ENCODE measurements at places on chromosomes 5 and 9. TPM values are rescaled to one million over a fixed set of nuclear protein-coding genes. Genes with fewer than 3 reads are reported as not detected.

DNA sequence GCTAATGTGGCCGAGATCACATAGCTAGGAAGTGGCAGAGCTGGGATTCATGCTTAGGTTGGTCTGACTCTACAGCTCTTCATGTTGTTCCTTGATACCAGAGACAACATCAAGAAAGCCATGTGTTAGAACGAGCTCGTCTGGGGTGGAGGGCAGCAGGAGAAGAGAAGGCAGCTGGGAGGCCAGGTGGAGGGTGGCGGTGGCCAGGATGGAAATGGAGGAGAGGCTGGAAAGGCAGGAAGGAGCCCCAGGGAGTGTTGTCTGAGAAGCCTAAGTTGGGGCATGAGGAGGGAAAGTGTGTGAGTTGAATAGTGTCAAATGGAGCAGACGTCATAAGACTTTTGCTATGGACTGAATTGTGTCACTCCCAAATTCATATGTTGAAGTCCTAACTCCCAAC lies 315.3 kb downstream of the GADD45G start:
- DNase-seq: no peak

DNA sequence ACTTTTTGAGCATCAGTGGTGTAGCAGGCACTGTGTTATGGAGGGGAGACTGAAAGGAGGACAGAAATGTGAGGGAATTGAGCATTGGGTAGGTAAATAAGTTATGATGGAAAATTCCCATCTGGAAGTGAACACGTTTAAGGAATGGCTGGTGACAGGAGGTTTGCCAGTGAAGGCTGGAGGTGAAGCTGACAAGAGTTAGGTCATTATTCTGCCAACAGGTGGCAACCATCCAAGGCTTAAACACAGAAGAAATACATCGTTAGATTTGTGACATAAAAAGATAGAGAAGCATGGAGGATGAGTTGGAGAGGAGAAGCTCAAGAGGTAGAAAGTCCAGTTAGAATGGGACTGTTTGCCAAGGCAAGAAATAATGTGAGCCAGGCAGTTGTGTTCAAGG lies 455.3 kb upstream of the SGCD start:
- DNase-seq: no peak

GRCh38 chr9:37925786-37926736 lies 22.1 kb upstream of the SLC25A51 start:
- no peak for DNase-seq

DNA sequence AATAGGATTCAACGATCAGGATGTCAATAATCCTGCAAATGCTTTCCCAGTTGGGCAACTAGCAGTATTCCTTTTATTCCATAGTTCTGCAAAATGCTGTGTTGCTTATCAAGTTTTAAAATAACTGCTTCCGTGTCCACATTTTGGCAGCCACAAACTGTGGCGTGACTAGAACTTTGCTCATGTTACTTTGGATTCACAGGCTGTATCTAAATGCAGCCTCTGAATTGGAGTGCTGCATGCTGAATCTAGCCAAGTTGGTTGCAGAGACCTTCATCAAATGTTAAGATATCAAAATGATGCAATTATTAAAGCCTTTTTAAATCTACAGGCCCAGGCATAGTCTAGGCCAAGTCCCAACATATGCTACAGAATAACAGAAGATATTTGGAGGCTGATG lies 249.2 kb downstream of the NR2F1-AS1 start:
- no peak for DNase-seq

- no peak for DNase-seq
These were observed 6.3 kb downstream of the ROR2 start for GRCh38 chr9:91943478-91944470.

Gene CEP72
- 7.5 TPM for total RNA-seq

DNA sequence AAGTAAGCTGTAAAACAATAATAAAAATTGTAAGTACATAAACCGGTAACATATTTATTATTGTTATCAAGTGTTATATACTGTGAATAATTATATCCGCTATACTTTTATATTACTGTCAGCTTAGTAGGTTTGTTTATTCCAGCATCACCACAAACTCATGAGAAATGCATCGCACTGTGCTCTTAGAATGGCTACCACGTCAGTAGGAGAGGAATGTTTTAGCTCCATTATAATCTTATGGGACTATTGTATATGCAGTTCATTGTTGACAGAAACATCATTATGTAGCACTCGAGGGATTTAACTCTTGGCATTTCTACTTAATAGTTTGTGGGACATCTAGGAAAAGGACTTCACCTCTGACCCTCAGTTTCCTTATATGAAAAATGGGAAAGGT lies 16.4 kb downstream of the SLC12A2 start:
- DNase-seq: peak; percentile 34

Gene AHRR
- total RNA-seq: 8.6 TPM

DNA sequence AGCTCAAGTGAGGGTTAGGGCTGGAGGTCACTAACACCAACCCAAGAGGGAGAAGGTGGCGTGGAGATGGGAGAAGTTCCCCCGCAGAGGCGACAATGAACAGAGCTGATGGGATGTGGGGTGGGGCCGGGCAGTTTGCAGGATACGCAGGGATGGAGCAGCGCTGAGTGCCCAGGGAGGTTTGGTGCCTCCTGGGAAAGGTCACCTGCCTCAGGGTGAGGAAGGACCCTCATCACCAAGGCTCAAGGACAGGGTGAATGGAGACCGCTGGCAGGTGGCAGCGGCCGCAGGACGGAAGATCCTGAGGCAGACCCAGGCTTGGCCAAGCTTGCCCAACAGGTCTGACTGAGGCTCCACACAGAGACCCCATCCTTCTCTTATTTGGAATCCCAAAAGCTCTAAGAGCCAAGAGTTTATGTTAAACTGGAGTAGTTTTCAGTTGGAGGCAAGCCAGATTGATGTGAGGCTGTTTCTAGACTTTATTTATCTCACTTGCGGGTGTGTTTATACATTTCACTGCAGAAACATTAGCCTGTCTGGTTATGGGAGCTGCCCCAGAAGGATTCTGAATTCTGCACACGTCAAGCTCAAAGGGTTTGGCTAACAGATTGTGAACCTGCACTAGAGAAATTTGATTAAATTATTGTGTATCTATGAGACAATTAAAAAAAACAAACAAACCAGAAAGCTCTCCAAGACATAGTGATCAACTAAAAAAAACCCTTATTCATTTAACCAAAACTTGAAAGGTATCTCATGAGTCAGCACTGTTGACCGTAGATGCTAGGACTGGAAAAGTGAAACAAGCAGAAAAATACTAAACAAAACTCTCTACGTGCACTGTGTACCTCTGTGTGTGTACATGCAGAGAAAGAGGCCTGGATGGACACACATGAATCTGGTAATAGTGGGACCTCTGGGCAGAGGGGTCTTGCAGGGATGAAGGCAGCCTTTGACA lies 146.2 kb upstream of the PHYKPL start:
- DNase-seq: no peak

Gene IGFBPL1
- total RNA-seq: 5.6 TPM

Gene TAL2
- total RNA-seq: not detected

- DNase-seq: no peak
These were observed 58.0 kb downstream of the DOCK2 start for GRCh38 chr5:169695025-169695625.

DNA sequence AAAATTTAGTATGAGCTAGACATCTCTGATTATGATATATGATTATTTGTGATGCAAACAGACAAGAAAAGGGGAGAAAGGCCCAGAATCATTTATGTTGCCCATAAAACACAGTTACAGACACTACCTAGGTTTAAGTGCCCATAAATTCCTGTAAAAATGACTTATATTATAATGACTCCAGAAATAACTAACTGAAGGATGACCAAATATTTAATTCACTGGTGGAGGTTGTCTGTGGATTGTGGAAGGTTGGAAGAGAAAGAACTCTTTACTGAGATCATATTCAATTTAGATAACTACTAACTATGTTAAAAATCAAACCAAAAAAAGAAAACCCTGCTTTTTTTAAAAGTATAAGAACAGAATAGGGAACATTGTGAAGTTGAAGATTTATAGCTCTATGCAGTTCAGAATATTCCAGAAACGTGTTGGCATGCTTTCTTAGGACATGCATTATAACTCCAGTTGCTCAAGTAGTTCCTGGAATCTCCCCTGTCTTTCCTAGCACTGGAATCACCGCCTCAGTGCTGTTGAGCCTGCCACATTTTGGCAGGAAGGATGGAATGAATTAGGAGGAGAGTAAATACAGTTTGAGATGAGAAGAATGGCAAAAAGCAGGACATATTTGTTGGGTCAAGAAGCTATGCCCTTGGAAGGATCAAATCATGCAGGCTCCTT lies 72.0 kb upstream of the PAPPA start:
- DNase-seq: no peak

Gene ZFP2
- 1.1 TPM for total RNA-seq

Gene DIAPH1
- total RNA-seq: 78.8 TPM

DNA sequence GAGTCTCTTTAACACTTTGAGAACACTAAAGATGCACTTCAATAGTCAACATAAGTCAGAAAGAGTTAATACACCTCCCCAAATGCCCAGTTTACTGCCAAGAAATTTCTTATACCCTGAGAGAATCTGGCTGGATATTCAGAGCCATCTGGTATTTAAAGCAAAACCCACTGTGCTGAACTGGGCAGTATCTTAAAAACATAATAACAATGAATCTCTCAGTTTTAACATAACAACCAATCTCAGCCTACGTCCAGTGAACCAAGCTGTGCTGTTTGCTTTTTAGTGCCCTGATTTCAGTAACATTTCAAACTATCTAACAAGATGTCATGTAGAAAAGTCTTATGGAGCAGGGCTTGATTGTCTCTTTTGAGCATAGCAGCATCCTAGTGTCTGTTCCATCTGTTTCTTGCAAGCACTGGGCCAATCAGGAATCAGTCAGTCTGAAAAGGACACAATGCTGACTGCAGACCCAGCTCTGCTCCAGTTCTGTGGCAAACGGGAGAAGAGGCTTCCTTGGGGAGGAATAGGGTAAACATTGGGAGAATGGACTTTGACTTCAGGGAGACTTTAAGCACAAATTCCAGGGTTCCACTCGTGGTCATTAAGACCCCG lies 43.6 kb upstream of the FAM81B start:
- no peak for DNase-seq

DNA sequence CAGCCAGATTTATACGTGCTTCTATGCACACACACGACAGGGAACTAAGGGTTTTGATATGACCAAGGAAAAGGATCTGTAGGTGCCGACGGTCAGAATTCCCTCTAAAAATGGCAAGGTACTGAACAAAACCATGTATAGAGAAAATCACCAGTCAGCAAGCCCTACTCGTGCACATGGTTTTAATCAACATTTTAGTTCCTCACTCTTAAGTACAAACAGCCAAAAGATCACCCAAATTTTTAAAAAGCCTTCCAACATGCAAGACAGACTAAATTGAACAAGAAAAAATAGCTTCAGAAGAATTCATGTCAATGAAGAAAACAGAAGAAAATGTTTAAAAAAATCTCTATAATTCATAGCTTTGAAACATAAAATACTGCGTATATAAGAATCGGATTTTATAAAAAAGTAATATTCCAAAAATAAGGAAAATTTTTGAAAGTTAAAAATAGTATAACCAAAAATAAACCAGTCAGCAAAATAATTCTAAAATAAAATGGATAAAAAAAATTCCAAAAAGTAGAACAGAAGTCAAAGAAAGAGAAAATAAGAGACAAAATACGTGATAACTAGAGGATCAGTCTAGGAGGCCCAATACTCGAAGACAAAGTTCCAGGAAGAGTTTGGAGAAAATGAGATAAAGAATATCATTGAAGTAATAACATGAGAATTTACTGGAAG lies 43.0 kb upstream of the KCNV2 start:
- DNase-seq: no peak

- DNase-seq: peak; percentile 26
These were observed 1854.6 kb upstream of the WWC1 start for GRCh38 chr5:166436872-166437271.

GRCh38 chr9:124749781-124750180 lies 21.3 kb downstream of the NR6A1 start:
- no peak for DNase-seq

Measured in astrocyte (in vitro differentiated cells and primary cell).